T-helper 2 cell treated with Interferon-gamma antibody and Interleukin-4, amounts not matched to agents 5 μg/mL and 100 μg/mL, for 36 hours (primary cell): ENCODE measurements at places on chromosomes 5 and 9.

DNA sequence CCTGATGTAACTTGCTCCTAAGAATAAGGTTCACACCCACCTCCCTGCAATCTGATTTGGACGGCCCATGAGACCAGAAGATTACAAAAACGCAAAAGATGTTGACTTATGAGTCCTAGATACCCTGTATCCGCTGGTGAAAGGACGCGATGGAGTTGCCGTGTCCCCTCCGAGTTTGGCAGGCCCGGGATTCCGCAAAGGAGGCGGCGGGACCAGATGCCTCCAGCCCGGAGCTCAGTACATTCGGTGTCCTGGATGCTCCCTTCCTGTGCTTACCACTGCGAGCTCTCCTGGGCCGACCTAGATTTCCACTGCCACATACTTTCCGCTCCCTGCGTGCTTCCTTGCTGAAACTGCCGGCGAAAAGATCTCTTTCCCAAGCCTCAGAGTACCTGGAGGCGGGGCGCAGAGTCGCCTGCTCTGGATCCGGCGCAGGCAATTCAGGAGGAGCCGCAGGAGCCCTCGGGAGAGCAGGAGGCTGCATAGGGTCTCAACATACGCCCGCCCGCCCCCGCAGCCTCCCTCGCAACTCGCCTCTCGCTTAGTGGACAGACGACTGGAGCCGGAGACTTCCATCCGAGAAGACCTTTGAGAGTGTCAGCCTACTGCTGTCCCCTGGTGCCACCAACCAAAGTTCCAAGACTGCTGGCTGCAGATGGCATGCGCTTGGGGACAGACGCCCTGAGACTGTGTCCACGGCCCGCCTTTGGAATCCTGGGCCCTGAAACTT, 39.8 kb downstream of the ANXA2R start:
- DNase-seq = no peak

DNA sequence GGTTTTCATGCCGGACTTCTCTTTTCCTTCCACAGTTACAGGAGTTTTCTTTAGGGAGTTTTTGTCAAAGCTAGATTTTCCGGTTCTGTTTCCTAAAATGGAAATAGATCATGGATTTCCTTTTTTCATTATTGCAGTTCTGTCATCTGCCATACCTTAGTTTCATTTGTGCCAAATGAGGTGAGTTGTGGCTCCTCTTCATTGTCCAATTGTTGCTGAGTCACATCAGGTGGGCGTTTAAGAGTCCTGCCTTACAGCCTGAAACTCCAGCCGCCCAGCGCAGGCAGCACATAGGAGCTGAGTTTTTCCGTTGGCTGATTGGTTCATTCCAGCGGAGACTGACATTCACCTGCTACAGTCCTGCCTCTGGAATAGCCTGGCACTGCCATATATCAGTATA, 14.1 kb downstream of the SLC25A25 start:
- no peak for DNase-seq

DNA sequence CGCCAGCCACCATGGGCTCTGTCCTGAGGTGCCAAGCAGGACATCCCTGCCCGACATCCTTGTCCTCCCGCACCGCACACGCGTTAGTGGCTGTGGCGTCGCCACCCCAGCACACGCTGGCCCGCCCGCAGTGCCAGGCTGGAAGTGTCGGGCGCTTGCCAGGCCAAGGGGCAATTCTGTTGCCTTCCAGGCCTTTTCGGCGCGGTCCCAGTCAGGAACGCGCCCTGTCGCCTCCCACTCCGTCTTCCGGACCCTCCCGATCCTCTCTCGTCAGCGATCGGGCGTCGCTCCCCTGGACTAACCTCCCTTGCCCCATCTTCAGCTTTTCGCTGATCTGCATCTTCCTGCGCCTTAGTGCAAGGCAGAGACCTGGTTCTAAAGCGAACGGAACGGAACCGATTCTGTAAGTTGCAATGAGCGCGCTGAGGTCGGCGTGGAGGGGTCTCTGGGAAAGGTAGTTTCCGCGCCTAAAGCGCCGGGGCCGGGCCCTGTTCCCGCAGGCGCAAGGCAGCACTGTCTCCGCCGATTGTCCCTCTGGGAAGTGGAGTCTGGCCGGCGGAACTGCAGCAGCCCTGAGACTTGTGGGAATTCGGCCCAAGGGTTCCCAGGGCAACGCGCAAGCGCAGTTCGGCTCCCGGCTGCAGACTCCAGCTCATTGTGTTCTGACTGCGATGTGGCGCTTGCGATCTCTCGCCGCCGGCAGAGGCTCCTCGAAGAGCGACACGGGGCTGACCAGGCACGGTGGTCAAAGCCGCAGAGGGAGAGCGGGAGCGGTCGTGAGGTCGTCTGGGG, at the start of gene ZNF454:
ZNF454 (plus strand) TSS at position 630 of the 792 bp plus-strand sequence. CDS start 1,594 bp downstream, outside the sequence.
- DNase-seq = no peak

- no peak for DNase-seq
These were observed 93.7 kb downstream of the ENC1 start for GRCh38 chr5:74546796-74547195.

- no peak for DNase-seq
These were observed 236.2 kb upstream of the NREP start for GRCh38 chr5:111993242-111993641.

- no peak for DNase-seq
These were observed 646.8 kb upstream of the WWC1 start for GRCh38 chr5:167644619-167645018.

DNA sequence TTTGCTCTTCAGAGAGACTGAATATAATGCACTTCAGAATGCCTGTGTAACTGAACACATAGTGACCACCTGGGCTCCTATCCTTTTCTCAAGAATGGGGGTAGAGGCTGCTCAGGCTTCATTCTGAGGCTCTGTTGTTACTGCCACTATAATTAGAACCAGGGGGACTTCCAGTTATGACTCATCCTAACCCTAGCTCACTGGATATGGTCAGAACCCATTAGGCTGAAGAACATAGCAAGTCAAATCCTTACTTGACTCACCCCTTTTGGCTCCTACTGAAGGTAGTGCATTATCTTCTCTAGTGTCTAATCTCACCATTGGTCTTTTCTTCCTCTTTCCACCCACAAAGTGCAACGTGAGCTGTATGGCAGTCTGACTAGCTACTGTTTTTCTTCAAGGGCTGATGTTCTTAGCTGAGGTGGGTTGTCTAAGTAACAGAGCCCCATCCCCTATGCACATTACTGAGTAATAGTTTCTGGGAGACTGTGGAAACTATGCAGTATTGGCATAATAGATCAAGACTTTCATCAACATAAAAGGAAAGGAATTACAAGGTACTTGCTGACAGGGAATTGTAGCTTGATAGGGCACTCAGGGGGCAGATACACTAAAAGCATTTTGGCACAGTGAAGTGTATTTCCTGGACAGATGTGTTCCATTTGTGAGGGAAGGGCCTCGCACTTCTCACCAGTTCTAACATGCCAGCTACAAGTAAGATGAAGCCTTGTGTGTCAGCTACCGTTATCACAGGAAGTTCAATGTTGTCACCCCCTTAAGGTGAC, 431.0 kb upstream of the MEF2C start:
- peak; percentile 64 for DNase-seq

DNA sequence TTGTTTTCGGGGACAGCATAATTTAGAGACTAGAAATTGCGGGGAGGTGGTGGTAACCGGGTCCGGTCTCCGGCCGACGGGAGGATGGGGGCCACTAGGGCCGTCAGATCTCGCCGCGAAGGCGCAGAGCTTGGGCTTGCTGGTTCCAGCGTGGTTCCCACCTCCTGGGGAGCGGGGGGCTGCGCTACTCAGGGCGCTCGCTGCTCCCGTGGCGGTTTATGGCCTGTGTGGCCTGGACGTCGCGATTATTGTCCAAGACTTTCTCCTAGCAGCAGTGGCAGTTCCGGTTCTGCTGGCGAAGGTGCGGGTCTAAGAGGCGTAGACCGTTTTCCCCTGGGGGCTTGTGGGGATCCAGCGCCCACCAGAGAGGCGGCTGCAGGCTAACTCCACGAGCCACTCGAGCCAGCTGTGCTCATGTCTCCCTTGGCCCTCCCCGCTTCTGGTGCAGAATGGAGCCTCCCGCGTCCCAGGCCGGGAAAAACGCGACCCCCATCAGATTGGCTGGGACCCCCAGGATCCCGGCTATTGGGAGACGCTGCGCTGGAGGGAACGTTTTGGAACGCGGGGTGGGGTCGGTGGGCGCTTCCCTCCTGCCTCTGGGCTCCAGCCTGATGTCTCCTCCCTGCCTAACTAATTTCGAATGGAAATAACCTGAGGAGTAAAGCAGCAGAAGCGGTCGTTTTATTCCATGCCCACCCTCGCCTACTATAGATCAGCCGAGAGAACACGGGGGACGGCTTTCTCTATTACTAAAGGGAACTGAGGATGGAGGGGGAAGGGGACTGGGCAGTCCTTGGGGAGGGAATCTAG, 87.1 kb downstream of the ENTREP1 start:
- no peak for DNase-seq

GRCh38 chr5:148542812-148543211, 111.5 kb downstream of the HTR4 start:
- no peak for DNase-seq

DNA sequence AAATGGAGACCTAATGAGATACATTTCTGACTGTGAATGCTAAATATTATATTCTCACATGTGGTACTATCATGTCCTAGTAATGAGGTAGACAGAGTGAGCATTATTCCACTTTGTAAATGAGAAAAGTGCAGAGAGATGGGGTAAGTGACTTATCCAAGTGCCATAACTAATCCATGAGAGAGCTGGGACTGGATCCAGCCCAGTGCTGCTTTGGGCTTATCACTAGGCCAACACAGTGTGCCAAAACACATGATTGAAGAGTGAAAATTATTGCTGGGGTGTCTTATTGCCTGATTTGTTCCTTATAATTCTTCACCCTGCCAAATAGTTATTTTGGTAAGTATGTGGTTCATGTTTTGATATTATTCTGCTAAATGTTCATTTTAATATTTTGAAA, 442.2 kb upstream of the GRAMD2B start:
- no peak for DNase-seq

DNA sequence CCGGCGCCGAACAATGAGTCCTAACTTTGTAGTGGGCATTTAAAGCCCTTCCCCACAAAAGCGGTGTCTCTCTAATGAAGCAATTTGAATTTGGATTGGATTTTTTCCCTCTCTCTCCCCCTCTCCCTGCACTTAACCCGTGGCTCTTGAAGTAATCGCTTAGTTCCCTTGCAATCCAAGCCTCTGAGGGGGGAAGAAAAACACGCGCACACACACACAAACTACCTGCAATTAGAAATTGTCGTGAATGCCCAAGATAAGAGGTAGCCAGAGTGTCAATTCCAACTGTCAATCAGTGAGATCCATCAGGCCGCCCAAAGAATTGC, 1.2 kb downstream of the LHX6 start:
- no peak for DNase-seq
